ENCODE measurements at places on chromosomes 5 and 9.

- DNase-seq, result no peak
Measured at GRCh38 chr5:93599001-93599379, 16.0 kb downstream of the NR2F1 start.

- DNase-seq, result no peak
Measured at GRCh38 chr5:32511776-32512374, 67.3 kb upstream of the ZFR start.

- DNase-seq, result no peak
Measured at GRCh38 chr9:122302237-122303093, 37.8 kb downstream of the MRRF start.

DNA sequence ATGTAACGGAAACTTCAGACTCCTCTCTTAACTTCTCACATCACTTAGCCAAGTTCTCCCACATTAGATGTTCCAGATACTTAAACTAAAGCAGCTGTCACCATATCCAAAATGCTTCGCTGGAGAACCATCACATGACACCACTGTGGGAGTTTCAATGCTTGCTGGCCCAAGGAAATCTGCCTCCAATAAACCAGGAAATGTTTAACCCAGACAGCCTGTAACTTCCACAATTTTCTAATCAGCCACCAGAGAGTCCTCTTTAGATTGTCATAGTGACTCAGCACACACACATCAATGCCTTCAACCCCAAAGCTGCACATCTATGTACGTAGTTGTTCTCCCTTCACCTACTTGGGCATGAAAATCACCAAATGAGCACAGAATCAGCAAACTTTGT, 118.7 kb downstream of the LPAR1 start:
- DNase-seq, result no peak

DNA sequence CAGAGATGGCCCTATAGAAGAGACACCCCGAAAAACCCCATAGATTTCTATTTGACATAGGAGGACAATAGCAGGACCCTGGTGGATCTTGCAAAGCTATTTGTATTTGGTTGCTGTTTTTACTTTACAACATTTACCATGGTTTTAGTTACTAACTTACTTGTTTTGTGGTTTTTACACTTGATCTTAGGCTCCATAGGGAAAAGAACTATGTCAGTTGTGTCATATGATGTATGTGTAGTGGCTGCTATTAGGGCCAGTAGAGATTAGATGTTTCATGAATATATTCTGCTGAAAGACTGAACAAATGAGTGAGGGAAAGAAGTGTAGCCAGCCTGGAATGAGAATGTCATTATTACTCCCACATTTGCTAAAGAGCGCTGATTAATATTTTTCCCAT, 388.1 kb downstream of the SEMA5A start:
- DNase-seq, result no peak

All from stimulated activated CD8-positive, alpha-beta memory T cell treated with anti-CD3 and anti-CD28 coated beads, Interleukin-7, amount 100 ng/mL, for 1 hour (primary cell).